ENCODE measurements at places on chromosomes 1 and 21.

DNA sequence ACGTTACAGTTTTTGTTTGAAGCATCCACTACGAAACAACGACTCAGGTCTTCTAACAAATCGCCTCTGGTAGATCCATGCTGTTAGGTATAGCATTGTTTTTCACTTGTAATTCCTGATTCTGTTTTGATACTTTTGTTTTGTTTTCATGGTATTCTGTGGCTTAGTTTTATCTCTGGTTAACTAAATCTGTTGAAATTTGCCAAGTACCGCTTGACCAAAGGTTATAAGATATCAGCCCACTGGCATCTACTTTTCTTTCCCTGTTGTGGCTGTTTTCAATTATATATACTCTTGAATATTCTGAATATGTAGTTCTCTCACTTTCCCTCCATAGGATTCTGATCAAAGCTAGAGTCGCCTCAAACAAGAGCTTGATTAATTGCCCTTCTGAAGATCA lies 274.8 kb upstream of the C1orf105 start:
- no peaks in the 10 kb centered on the region for H3K36me3 ChIP-seq
- peaks cover 22% of the 10 kb centered on the region for H3K4me1 ChIP-seq
- H3K4me3 ChIP-seq: no peak overlapping the region
- no peak for DNase-seq
- no peak overlapping the region for H3K27ac ChIP-seq
- H3K27me3 ChIP-seq: no peaks in the 10 kb centered on the region

- H3K27ac ChIP-seq: no peak overlapping the region
- H3K4me3 ChIP-seq: no peak overlapping the region
- H3K27me3 ChIP-seq: no peaks in the 10 kb centered on the region
Measured at GRCh38 chr1:36137776-36138175, 11.5 kb downstream of the TRAPPC3 start.

- H3K36me3 ChIP-seq: no peaks in the 10 kb centered on the region
- no peak for DNase-seq
- no peak overlapping the region for H3K27ac ChIP-seq
- H3K4me3 ChIP-seq: no peak overlapping the region
Measured at GRCh38 chr1:20216574-20216973, 30.3 kb upstream of the PLA2G2C start.

- no peaks in the 10 kb centered on the region for H3K4me1 ChIP-seq
- H3K36me3 ChIP-seq: peaks cover 3% of the 10 kb centered on the region
- H3K27ac ChIP-seq: no peak overlapping the region
Measured at GRCh38 chr1:231566496-231566895, 38.0 kb downstream of the TSNAX start.

- H3K27ac ChIP-seq: no peak overlapping the region
- no peak for DNase-seq
- H3K36me3 ChIP-seq: no peaks in the 10 kb centered on the region
Measured at GRCh38 chr1:15417059-15417934, 7.6 kb downstream of the EFHD2 start.

DNA sequence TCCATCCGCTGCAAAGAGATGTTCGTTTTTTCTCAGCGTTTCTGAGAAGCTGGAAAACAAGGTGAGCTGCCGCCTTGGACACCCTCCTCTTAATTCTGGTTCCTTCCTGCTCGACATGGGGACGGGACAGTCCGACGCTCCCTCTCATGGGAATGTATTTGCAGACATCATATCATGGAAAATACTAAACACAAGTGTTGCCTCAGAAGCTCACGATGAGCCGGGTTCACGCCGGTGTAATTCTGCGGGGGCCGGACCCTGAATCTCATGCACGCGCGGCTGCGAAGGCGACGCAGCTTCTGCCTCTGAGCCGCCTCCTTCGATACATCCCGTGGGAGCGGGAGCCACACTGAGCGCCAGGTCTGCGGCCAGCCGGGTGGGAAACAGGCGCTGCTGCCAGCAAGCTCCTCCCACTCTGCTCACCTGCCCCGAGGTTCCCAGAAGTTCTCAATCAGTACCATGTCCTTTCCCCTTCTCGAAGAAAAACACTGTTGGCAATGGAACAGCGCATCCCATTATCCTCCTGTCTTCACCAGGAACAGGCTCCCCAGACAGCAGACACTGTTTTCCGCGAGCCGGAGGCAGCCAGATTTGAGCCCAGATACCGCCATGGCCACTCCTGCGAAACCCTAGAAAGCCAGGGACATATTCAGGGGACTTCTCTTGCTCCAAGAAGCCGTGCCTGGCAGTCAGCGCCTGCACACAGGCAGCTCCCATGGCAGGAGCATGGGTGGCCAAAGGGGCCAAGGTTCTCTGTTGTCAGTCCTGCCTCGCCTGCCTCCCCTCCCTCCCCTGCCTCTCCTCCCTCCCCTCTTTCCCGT lies 98.0 kb downstream of the WDR4 start:
- peaks cover 35% of the 10 kb centered on the region for H3K4me1 ChIP-seq
- H3K27me3 ChIP-seq: no peaks in the 10 kb centered on the region

DNA sequence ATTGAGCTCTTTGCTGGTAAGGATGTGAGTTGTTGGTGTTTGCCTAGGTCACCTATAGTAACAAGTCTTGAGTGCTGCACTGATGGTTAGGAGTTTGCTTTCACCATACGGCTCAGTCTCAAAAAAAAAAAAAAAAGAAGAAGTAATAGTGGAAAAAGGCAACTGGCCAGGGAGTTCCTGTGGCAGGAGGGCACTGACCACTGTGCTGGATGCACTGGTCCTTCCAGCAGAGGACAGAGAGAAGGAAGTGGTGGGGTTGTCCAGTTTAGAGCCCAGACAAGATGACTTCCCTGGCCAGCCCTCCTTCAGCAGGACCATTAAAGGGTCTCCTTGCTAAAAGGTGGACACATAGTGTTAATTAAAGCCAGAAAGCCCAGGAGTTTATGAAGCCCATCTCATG lies 11.9 kb upstream of the PTCH2 start:
- no peak overlapping the region for H3K27ac ChIP-seq
- H3K36me3 ChIP-seq: peaks cover 14% of the 10 kb centered on the region
- DNase-seq: no peak
- no peaks in the 10 kb centered on the region for H3K27me3 ChIP-seq

- H3K4me1 ChIP-seq: peaks cover 30% of the 10 kb centered on the region
- DNase-seq: no peak
- H3K27me3 ChIP-seq: peaks cover 27% of the 10 kb centered on the region
- peak overlapping the region; percentile 28 for H3K4me3 ChIP-seq
- no peaks in the 10 kb centered on the region for H3K36me3 ChIP-seq
Measured at GRCh38 chr1:29259802-29260441, 23.6 kb downstream of the PTPRU start.

DNA sequence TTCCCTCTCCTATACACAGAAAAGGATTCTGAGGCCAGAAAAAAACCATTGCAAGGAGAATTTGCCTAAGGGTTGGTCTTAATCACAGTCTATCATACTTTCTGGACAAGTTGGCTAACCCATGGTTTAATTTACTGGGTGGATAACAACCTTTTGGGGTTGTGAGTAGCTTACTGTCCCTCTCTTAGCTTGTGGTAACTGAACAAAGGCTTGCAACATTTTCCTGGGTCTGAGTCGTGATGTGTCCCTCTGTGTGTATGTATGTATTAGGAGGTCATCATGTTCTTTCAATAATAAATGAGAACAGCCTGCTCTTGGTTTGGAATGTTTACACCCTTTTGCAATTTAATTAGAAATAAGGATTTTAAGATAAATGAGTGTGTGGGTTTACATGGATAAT lies 36.7 kb downstream of the PAPPA2 start:
- no peaks in the 10 kb centered on the region for H3K27me3 ChIP-seq
- H3K27ac ChIP-seq: no peak overlapping the region
- H3K36me3 ChIP-seq: no peaks in the 10 kb centered on the region
- H3K4me1 ChIP-seq: no peaks in the 10 kb centered on the region

DNA sequence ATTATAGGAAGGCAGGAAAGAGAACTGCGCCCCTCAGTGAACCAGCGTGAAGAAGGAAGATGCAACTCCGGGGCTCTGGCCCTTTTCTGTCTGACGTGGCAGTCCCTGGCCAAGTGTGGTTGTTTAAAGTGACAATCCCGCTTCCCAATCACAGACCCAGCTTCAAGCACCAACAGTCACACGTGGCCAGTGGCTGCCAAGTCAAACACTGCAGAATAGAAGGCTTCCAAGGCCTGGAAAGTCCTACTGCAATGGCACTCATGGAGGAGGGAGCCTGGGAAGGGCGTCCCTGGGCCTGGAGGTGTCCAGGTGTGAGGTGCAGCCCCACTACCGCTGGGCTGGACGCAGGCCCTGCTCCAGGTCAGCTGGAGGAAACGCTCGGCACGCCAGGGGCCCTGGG lies 143.8 kb downstream of the CASZ1 start:
- no peak overlapping the region for H3K27ac ChIP-seq
- H3K27me3 ChIP-seq: no peaks in the 10 kb centered on the region
- H3K36me3 ChIP-seq: peaks cover 4% of the 10 kb centered on the region
- DNase-seq: no peak
- no peak overlapping the region for H3K4me3 ChIP-seq
- H3K4me1 ChIP-seq: peaks cover 24% of the 10 kb centered on the region

GRCh38 chr21:33856893-33857527 lies 58.6 kb downstream of the ATP5PO start:
- H3K36me3 ChIP-seq: no peaks in the 10 kb centered on the region
- no peak overlapping the region for H3K27ac ChIP-seq
- H3K4me3 ChIP-seq: no peak overlapping the region
- H3K4me1 ChIP-seq: no peaks in the 10 kb centered on the region

- no peak overlapping the region for H3K4me3 ChIP-seq
- peaks cover 3% of the 10 kb centered on the region for H3K36me3 ChIP-seq
- no peaks in the 10 kb centered on the region for H3K4me1 ChIP-seq
- no peak overlapping the region for H3K27ac ChIP-seq
- H3K27me3 ChIP-seq: no peaks in the 10 kb centered on the region
Measured at GRCh38 chr1:215590779-215591491, 23.8 kb downstream of the KCTD3 start.

- DNase-seq: no peak
- no peak overlapping the region for H3K27ac ChIP-seq
- peaks cover 22% of the 10 kb centered on the region for H3K36me3 ChIP-seq
- H3K4me3 ChIP-seq: no peak overlapping the region
- H3K27me3 ChIP-seq: no peaks in the 10 kb centered on the region
- peaks cover 5% of the 10 kb centered on the region for H3K4me1 ChIP-seq
Measured at GRCh38 chr1:36440044-36440443, 10.2 kb downstream of the OSCP1 start.

- no peak overlapping the region for H3K4me3 ChIP-seq
- no peak for DNase-seq
- H3K4me1 ChIP-seq: no peaks in the 10 kb centered on the region
- peaks cover 7% of the 10 kb centered on the region for H3K36me3 ChIP-seq
Measured at GRCh38 chr21:33281096-33281652, 15.0 kb downstream of the IL10RB start.

DNA sequence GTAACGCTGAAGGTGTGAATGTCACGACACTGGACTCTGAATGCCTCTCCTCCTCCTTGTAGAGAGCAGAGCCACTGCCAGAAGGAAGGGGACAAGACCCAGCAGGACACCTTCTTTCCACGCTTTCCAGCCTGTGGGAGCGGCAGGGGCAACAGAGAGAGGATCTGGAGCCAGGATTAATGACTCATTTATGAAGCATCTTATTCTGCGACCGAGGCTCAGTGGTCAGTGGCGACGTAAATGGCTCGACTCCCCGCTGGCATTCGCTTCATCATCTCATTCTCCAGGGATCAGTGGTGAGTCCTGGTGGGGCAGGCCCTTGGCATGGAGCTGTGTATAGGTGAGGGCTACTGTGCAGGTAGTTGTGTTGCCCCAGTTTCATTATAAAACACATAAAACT lies 4.6 kb downstream of the SLC37A1 start:
- H3K4me1 ChIP-seq: peaks cover 10% of the 10 kb centered on the region
- H3K36me3 ChIP-seq: no peaks in the 10 kb centered on the region
- H3K4me3 ChIP-seq: no peak overlapping the region
- H3K27me3 ChIP-seq: no peaks in the 10 kb centered on the region

DNA sequence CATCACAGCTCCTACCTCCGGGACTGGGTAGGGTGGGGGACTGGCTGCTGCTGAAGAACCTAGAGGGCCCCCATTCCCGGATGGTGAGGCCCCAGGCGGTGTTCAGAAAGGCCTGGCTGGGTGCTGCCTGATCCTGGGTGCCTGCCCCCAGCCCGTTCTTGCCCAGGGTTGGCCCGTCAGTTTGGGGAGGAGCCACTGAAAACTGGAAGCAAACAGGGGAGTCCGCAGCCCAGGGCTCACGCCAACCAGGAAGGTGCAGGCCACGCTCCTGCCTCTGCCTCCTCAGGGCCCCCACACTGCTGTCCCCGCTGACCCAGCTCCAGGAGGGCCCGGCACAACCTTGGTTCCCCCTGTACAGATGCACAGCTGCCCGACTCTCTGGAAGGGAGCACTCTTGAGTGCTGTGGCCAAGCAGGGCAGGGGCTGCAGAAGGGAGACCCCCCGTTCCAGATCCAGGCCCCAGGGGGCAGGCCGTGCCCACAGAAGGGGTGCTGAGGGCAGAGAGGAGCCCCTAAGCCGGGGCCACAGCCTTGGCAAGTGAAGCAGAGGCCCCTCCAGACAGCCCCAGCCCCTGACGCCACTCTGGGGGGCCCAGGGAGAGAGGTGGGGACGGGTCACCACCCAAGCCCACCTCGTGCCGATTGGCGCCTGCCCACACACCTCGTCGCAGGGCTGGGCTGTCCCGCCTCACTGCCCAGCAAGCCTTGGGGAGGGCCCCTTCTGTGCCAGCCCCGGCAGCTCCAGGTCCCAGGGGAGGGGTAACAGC lies 5.5 kb downstream of the C1QTNF12 start:
- DNase-seq: no peak
- H3K4me1 ChIP-seq: peaks cover 38% of the 10 kb centered on the region
- H3K4me3 ChIP-seq: no peak overlapping the region
- no peak overlapping the region for H3K27ac ChIP-seq

GRCh38 chr1:158124034-158124433 lies 56.7 kb upstream of the CD1D start:
- H3K27me3 ChIP-seq: peaks cover 29% of the 10 kb centered on the region
- DNase-seq: no peak
- no peak overlapping the region for H3K27ac ChIP-seq
- H3K36me3 ChIP-seq: peaks cover 2% of the 10 kb centered on the region
